ENCODE measurements at places on chromosomes 5 and 9.

DNA sequence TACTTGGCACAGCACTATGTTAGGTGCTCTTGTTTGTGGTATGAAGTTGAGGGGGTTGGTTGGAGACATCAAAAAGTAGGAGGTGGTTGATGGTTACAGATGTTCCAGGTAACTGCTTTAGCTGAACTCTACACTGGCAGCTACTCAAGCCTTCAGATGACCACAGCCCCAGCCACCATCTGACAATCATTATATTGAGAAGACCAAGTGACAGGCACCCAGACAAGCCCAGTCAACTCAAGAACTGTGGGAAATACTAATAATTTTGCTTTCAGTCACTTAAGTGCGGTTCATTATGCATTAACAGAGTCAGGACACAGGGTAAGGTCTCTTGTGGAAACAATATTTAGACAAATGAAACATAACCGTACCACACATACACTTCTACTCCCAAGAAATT, 38.9 kb upstream of the SLIT3 start:
- DNase-seq: no peak

GRCh38 chr5:151005187-151005949, 15.0 kb upstream of the GPX3 start:
- DNase-seq: no peak

GRCh38 chr9:111003182-111003581, 35.1 kb downstream of the LPAR1 start:
- DNase-seq: no peak

DNA sequence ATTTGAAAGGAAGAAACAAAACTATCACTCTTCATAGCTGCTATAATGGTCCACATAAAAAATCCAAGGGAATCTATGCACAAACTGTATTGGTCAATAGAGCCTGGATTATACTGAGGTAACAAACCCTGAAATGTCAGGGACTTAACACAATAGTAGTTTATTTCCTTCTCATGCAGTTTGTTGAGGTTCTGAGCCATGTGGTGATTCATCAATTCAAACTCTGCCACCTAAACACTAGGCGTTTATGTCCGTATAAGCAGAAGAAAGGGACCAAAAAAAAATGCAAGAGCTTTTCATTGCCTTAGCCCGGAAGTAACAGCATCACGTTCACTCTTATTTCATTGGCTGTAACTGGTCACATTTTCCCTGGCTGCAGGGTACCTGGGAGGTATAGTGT, 464.7 kb downstream of the ZSWIM6 start:
- no peak for DNase-seq

DNA sequence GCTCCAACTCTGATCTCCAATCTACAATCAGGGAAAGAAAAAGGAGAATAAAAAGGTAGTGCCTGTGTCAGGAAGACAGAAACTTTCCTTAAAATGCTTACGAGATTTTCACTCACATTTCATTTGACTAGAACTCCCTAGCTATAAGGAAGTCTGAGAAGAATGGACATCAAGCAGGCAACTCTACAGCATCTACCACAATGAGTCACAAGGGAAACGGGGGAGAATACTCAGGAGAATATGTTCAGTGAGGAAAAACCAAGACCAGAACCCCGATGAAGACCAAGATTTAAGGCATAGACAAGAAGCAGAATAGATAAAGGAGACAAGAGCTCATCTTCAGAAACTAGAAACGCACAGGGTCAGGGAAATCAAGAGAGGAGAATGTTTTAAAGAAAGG, 9.0 kb upstream of the SETD9 start:
- no peak for DNase-seq

GRCh38 chr5:143147902-143148301, 255.6 kb downstream of the NR3C1 start:
- no peak for DNase-seq

Measured in nucleus accumbens (tissue), 56 donors.